ENCODE measurements at places on chromosomes 16 and 17.

- DNase-seq: peak; percentile 80
Measured at GRCh38 chr16:78566397-78567073, 467.1 kb downstream of the WWOX start.

DNA sequence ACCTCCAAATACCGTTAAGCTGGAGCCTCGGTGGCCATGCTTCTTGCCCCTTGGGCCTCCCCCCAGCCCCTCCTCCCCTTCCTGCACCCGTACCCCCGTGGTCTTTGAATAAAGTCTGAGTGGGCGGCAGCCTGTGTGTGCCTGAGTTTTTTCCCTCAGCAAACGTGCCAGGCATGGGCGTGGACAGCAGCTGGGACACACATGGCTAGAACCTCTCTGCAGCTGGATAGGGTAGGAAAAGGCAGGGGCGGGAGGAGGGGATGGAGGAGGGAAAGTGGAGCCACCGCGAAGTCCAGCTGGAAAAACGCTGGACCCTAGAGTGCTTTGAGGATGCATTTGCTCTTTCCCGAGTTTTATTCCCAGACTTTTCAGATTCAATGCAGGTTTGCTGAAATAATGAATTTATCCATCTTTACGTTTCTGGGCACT lies 928 bp downstream of the HBA1 start:
- DNase-seq: peak; percentile 99

DNA sequence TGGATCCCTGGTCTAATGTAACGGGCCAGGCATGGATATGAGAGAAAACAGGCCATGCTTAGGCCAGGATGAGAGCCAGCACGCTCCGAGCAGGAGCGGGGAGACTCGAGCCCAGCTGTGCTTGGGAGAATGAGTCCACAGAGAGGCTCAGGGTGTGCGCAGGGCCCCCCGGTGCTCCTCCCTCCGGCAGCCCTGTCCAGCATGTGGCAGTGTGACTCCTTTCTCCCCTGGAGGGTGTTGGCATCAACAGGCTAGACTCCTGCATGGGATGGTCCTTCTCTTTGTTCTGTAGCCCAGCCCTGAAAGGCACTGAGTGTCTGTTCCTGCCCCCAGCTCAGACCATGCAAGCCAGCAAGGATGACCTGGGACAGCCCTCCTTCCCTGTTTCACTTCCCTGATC lies 23.4 kb downstream of the PGS1 start:
- DNase-seq: no peak

DNA sequence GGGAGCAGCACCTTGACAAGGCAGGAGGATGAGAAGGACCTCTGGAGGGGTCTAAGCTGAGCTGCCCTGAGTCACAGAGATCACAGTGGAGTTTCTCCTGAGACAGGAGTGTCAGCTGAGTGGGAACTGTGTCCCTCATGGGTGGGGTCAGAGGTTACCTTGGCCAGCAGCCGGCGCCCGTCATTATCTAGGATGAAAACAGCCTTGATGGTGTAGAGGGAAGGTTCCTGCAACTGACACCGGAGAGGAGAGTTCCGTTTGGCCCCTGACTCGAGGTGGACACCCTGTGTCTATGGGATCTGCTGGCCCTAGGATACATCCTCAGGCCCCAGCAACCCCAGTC lies 933 bp downstream of the COPZ2 start:
- DNase-seq: no peak

GRCh38 chr16:83966153-83966696 lies 1.8 kb upstream of the NECAB2 start:
- no peak for DNase-seq

DNA sequence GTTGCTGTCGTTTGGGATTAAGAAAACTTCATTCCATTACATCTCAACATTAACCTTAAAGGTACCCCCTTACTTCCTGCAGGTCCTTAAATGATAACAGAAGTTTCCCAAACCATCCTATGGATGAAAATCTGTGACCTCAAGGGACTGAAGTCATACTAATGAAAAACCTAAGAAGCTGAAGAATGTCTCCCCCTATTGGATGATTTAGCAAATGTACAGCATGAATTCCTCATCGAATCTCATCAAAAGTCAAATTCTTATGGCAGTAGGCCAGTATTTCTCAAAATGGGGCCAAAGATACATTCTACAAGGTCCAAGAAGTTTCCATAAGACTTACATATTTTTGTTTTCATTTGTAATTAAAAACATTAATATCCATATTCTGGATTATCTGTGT lies 13.5 kb downstream of the SCO1 start:
- peak; percentile 34 for DNase-seq

- peak; percentile 75 for DNase-seq
Measured at GRCh38 chr17:4948166-4948930, at the start of gene PFN1. PFN1 (minus strand) TSS chr17:4948530; CDS start chr17:4948394, 136 bp downstream.

DNA sequence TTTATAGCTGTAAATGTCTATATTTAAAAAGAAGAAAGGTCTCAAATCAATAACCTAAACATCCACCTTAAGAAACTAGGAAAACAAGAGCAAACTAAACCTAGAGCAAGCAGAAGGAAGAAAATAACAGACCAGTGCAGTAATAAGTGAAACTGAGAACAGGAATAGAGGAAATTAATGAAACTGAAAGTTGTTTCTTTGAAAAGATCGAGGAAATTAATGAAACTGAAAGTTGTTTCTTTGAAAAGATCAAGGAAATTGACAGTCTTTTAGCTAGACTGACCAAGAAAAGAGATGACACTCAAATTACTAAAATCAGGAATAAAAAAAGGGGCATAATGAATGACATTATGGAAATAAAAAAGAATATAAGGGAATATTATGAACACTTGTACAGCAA lies 46.4 kb downstream of the SLFN5 start:
- no peak for DNase-seq

DNA sequence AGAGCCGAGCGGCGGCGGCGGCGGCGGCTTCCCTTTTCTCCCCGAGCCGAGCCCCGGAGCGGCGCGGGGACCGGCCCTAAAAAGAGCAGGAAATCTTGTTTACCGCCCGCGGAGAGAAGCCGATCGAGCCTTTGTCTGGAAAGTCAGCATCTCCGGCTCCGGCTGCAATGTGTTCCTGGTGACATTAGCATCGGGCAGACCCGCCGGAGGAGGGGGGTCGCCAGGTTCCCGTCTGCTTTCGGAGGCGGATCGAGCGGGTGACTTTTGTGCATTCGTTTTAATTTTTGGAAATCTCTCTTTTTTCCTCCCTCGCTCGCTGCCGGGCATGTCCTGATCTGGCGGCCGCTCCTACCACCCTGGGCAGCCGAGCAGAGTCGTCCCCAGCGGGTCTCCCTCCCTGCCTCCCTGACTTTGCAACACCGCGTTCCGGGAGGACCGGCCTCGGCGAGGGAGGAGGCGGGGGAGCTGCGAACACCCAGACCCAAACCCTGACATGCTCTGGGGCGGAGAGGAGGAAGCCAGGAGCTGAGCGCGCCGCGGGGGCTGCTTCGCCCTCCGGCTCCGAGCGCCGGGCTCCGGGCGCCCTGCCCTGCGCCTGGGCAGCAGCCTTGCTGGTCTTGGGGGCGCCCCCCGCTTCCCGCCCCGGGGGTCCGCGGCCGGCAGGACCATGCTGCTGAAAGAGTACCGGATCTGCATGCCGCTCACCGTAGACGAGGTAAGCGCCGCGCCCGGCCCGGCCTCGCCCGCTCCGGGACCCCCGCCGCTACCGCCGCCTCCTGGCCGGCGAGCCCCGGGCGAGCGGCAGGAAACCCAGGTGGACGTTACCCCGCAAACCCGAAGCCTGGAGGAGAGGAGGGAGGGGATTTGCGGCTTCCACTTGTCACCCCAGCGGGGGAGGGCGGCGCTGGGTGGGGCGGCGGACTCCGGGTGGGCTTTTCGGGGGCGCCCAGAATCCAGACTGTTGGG lies 690 bp downstream of the PITPNC1 start:
- DNase-seq: peak; percentile 82

DNA sequence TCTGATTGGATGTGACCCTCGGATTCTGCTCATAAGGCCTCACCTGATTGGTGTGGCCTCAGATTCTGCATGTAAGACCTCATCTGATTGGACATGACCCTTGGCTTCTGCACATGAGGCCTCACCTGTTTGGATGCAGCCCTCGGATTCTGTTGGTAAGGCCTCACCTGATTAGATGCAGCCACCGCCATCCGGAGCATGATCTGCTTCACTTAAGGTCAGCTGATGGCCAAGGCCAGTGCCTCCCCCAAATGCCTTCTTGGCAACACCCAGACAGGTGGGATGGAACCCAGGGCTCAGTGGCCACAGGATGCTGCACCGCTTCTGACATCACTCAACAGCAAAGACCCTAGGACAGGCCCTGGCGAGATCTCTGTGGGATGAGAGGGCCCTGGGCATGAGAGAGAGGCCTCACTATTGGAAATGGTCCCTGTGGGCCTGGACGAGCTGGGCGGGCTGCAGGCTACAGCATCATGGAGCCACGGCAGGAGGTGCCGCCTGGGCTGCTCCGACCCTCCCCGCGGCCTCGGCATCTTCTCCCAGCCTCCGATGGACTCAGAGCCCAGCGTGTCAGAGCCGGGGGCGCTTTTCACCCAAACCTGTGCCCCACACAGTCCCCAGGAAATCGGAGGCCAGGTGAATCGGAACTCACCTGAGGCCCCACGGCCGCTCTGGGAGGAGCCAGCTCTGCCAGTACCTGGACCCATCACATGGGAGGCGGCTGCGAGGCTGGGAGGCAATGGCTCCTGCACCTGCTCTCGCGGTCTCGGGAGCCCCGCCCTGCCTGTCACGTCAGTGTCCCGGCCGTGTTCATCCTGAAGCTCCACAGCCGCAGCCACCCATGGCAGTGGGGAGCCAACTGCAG lies 60.9 kb upstream of the ZNF469 start:
- no peak for DNase-seq

- no peak for DNase-seq
Measured at GRCh38 chr17:76934561-76935320, 66.5 kb downstream of the MGAT5B start.

GRCh38 chr16:842711-843560 lies 42.4 kb upstream of the GNG13 start:
- no peak for DNase-seq

DNA sequence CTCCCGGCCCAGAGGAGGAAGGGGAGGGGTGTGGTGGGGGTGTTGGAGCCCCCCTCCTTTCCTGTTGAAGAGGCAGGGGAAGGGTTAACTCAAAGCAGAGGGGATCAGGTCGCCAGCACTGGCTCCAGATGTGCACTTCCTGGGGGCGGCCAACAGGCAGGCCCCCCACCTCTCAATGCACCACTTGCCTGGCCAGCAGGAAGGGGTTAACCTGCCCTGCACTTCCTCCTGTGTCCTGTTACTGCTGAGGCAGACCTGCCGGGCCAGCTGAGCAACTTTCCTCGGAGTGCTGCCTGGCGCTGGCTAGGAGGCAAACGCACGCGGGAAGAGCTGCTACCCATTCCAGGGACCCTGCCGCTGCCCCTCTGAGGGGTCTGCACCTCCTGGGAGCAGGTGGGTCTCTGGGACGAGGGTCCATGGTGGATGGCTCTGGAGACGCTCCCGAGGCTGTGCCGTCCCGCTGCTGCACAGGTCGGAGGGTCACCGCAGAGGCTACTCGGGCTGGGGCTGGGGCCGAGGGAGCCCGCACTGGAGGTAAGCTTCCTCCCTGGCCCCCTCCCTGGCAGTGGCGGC lies at the start of gene EPN3:
Gene EPN3, plus strand, starts transcription at position 284 of the 573 bp plus-strand sequence. CDS start 3,822 bp downstream, outside the sequence.
- DNase-seq: peak; percentile 28

GRCh38 chr17:80146121-80147034 lies 550 bp downstream of the EIF4A3 start:
- DNase-seq: peak; percentile 69

- DNase-seq: peak; percentile 91
Measured at GRCh38 chr17:41777574-41778188, 8.8 kb downstream of the JUP start.

GRCh38 chr17:76271669-76272540 lies 6.8 kb downstream of the UBALD2 start:
- no peak for DNase-seq

- no peak for DNase-seq
Measured at GRCh38 chr17:42553161-42553818, 567 bp downstream of the HSD17B1 start.

DNA sequence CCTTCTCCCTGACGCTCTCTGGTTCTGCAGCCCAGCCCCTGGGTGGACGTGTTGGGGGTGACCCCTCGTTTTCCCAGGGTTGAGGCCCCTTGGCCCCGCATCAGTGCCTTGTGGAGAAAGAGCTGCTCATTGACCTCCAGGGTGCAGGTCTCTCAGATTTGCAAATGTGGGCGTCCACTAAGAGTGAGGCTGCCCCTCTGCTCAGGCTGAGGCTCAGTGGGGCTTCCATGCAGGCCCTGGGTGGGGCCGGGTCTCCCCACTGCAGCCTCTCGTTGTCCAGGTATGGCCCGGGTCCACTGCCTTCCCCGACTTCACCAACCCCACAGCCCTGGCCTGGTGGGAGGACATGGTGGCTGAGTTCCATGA lies 9.0 kb downstream of the GAA start:
- no peak for DNase-seq

GRCh38 chr17:45104907-45105624 lies 27.2 kb downstream of the PLCD3 start:
- no peak for DNase-seq

DNA sequence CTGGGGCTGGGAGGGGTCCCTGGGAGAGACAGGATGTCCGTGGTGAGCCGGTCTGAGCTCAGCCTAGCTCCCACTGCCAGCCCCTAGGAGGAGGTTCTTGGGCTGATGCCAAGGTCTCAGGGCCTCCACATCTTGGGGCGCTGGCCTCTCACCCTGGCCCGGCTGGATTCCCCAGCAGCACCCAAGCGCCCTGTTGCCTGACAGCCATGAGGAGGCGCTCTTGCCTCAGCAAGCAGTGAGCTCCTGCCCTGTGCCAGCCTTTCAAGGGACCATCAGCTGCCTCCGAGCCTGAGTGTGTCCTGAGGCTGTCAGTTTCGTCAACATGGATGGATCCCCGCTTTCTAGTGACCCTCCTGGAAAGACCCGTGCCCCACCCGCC lies 234.9 kb upstream of the CIBAR2 start:
- peak; percentile 30 for DNase-seq

DNA sequence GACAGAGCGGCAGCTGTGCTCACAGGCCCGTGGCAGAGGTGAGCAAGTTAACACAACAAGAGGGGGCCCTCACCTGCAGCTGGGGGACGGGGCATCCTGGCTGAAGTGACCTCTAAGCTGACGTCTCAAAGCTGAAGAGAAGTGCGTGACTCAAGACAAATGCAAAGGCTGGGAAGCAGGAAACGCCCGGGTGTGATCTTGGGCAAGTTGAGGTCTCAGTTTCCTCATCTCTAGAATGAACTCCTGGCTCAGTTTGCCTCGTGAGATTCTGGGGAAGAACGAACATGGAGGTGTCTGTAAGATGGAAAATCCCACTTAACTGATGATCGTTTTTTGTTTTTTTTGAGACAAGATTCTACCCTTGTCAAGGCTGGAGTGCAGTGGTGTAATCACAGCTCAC lies 40.1 kb upstream of the C1QL1 start:
- DNase-seq: no peak

DNA sequence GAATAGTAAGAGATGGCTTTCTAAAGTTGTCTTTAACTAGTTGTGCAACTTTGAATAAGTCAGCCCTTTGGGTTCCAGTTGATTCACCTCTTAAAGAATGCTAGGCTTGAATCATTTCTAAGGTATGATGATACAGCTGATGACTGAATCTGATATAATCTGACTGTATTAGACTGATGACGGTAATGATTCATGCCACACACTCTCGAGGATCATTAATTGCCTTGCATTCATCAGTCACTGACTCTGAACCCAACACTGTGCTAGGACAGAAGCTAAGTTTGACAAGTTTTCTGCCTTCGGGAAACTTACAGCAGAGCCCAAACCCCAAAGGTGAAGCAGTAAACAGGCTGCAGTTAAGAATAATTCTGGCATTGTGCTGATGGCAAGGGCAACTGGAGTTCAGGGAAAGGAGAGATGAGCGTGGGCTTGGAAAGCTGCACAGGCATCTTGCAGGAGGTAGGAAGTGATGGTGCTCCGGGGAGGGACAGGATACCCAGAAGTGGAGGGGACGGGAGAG lies 25.8 kb downstream of the ASIC2 start:
- DNase-seq: no peak

- peak; percentile 48 for DNase-seq
Measured at GRCh38 chr17:63930951-63931575, 1.1 kb downstream of the CD79B start.
